ENCODE measurements at places on chromosomes 16 and 17.

DNA sequence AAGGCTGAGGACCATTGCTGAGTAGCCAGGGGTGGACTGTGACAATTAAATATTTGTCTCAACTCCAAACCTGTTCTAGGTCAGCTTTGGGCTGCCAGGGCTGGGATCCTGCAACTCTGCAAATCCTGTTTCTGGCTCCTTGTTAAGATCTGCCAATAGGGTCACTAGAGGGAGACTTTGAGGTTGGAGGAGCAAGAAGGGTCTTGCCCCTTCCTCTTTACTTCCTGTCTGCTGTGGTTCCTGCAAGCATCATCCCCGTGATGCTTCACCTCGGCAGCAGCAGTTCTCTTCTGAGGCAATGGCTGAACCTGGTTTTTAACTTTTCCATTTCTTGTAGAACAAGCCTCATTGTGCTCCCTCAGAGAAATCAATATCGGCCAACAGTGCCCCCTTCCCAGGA is 124.6 kb downstream of the IRX5 start:
- DNase-seq: no peak

- no peak for DNase-seq
Observed at GRCh38 chr17:56064506-56064905, 88.8 kb upstream of the ANKFN1 start.

DNA sequence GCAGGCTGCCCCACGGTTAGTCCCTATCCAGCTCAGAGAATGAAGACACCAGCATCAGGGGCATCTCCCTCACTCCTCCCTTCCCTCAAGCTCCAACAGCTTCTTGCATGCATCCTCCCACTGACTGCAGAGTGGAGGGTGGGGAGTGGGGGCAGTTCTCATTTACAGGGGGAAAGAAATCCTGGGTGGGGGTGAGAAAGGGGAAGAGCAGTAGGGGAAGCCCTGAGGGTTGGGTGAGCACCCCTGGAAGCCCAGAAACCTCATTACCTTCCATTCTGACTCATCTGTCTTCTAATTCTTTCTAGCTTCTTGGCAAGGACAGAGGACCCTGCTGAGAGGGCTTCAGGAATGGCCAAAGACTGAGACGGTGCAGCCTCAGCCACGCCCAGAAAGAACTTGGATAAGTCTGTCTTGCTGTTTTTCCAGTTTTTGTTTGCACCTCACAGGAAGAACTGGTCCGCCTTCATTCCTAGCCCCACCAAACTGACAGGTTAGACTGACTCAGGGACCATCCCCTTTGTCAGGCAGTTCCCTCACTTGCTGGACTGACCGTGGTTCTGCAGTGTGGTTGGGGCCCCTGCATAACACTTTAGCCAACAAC is 52.5 kb upstream of the WSB1 start:
- DNase-seq: no peak

- DNase-seq: no peak
Observed at GRCh38 chr17:17942846-17943245, 29.4 kb downstream of the TOM1L2 start.

GRCh38 chr16:22353191-22353919 is 21.1 kb downstream of the CDR2 start:
- DNase-seq: no peak

- DNase-seq: no peak
Observed at GRCh38 chr17:61770043-61770442, 93.3 kb downstream of the BRIP1 start.

DNA sequence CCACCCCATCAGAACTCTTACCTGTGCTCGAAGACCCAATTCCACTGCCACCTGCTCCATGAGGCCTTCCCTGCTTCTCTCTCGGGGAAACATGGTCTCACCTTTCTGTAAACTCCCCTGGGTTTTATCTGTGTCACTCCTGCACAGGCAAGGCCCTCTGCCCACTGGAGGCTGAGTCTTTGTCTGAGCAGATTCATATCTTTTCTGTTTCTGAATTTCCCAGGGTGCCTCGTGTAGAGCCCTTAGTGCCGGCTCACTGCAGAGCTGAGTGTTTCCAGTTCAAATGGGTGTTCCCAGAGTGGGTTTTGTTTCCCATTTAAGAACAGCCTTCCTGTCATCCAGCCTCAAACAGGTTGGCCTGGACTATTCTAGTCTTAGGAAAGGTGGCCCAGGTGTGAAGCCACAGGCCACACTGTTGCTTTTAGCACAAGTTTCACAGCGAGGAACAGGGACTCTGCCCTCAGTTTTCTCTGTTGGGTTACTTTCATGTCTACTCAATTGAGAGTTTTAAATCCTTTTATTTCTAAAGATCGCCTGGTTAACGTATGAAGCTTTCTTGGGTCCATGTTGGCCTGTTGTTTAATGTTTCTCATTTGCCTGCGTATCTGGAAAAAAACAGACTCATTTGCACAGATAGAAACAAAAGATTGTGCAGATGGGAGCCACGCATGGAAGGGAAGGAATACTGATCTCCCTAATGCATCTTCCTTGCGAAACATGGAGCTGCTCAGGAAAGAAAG is 228.7 kb downstream of the MSI2 start:
- DNase-seq: no peak
